Foreskin fibroblast (primary cell): ENCODE measurements at places on chromosomes 13 and 19.

DNA sequence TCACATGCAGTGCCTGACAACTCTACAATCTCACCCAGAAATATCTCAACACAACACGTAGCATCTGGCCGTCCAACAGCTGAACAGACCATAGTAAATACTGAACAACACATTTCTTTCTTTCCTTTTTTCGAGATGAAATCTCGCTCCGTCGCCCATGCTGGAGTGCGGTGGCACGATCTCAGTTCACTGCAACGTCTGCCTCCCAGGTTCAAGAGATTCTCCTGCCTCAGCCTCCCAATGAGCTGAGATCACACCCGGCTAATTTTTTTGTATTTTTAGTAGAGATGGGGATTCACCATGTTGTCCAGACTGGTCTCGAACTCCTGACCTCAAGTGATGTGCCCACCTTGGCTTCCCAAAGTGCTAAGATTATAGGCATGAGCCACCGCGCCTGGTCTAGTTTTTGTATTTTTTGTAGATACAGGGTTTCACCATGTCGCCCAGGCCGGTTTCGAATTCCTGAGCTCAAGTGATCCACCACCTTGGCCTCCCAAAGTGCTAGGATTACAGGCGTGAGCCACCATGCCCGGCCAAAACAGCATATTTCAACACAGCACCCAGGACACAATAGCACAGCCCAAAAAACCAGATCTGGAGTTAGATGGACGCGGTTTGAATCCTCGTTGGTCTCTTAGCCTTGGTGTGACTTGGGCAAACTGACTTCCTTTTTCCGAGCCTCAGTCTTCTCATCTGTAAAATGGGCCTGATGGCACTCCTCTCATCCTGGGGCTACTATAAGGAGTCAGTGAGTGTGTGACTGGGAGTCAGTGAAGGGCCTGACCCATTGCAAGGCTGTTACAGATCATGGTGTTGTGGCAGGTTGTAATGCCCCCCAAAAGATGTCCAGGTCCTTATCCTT, 22.6 kb downstream of the CYP2A6 start:
- no peak for DNase-seq

DNA sequence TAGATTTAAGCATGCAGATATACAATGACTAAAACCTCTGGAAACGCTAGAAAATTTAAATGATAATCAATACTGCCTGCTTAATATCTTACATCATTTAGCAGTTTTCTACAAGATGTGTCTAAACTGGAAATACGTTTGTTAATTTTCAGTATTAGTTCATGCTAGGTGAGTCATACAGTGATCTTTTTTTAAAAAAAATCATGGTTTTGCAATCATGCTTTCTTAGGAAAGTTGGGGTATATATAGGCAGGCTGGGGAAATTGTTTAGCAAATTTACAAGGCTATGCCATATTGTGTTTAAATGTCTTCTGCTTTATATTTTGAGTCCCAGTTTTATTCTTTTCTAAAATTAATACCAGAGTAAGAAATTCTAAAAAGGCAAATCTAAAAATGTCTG, 245.4 kb upstream of the SPRY2 start:
- DNase-seq = peak; percentile 55

- DNase-seq = peak; percentile 35
Measured at GRCh38 chr19:10544242-10544752, 593 bp downstream of the ATG4D start.

- peak; percentile 23 for DNase-seq
Measured at GRCh38 chr13:36766295-36766694, 52.7 kb upstream of the RFXAP start.

DNA sequence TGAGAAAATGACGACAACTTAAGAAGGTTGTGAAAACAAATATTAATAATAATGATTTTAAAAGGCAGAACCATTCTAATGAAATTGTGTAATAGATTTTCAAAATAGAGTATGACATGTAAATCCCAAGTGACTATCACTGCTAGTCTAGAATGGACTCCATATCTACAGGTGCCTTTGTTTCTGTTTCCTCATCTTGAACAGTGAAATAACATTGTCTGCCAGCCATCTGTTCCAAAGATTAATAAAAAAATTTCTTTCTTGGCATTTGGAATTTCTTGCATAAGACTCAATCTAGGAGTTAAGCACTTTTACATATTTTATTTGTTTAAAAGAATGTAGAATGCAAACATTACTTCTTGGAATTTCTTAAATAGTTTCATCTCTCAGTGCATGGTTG, 520.1 kb upstream of the ARGLU1 start:
- DNase-seq = no peak

DNA sequence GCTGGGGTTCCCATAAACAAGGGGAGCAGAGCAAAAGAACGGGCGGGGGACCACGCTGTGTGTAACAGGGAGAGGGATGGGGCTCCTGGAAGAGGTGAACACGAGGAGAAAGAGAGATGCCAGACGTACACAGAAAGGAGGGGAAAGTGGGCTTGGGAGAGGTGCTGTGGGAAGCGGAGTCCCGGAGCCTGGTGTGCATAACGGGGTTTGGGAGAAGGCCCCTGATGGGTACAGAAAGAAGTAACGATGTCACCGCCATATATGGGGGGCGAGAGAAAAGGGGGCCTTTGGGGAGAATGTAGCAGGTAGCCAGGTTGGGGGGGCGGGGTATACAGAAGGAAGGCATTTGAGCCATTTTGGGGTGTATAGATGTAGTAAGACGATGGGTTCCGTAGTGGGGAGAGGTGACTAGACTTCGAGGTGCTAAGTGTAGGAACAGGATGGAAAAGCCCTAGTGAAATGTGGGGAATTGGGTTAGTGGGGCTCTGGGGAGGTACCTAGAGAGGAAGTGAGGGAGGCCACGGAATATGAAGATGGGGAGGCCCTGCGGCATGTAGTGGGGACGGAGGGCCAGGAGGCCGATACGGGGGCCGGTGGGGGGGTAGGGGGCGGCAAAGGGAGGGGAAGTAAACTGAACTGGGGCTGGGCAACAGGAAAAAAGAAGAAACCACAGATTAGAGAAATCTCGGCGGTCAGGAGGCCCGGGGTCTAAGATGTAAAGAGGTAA, 787 bp downstream of the ZNF580 start:
- no peak for DNase-seq

GRCh38 chr13:31786011-31786410, 46.7 kb downstream of the RXFP2 start:
- DNase-seq = no peak

DNA sequence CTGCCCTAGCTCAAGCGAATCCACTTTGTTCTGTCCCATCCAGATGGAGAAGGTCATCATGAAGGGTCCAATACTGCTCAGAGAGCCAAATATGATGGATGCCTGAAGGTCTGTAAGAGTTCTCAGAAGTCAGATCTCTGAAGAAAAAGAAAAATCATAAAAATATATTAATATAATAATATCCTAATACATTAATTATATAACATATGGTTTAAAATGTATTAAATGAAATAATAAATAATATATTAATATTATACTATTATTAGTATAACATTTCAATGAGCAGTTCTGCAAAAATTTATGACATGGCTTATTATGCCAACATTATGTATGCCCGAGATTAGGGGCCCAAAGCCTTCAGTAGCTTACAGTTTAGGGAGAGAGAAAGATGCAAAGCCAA, 78.2 kb upstream of the GPR12 start:
- DNase-seq = no peak

DNA sequence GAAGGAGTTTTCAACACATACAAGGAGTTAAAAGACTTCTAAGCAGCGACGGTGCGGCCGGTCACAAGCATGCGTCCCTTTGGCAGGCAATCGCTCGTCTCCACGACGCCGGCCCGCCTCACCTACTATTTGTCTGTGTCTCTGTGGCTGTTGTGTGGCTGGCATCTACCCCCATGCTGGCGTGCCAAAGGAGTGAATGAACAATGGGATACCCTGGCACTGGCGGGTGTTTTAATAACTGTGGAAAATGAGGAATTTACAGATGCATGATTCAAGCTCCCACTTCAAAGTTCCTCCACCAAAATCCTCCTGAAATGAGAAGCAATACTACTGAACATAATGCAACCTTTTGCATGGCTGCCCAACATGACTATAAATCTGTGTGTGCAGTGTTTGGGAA, 176.6 kb downstream of the KLF5 start:
- DNase-seq = no peak

- no peak for DNase-seq
Measured at GRCh38 chr13:39542361-39542760, 60.6 kb downstream of the LHFPL6 start.

GRCh38 chr19:41787055-41787454, 9.3 kb upstream of the CEACAM3 start:
- no peak for DNase-seq

- no peak for DNase-seq
Measured at GRCh38 chr13:97497400-97497799, 63.4 kb downstream of the RAP2A start.

DNA sequence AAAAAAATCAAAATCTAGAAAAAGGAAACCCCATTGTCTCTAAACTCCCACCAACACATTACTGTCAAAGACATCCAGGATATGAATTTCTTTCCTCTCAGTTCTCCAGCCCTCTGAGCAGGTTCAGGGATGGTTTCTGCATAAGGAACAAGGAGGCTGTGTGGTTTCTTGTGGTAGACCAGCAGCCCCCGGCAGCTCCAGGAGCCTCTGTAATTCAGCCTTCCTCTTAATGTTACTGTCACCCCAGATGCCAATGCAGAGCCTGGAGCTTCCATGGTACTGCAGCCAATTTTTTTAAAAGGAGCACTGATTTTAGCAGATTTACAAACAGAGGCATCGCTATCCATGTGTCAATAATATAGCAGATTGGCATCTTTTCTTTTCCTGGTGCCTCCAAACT, 100.6 kb upstream of the FAM216B start:
- no peak for DNase-seq

DNA sequence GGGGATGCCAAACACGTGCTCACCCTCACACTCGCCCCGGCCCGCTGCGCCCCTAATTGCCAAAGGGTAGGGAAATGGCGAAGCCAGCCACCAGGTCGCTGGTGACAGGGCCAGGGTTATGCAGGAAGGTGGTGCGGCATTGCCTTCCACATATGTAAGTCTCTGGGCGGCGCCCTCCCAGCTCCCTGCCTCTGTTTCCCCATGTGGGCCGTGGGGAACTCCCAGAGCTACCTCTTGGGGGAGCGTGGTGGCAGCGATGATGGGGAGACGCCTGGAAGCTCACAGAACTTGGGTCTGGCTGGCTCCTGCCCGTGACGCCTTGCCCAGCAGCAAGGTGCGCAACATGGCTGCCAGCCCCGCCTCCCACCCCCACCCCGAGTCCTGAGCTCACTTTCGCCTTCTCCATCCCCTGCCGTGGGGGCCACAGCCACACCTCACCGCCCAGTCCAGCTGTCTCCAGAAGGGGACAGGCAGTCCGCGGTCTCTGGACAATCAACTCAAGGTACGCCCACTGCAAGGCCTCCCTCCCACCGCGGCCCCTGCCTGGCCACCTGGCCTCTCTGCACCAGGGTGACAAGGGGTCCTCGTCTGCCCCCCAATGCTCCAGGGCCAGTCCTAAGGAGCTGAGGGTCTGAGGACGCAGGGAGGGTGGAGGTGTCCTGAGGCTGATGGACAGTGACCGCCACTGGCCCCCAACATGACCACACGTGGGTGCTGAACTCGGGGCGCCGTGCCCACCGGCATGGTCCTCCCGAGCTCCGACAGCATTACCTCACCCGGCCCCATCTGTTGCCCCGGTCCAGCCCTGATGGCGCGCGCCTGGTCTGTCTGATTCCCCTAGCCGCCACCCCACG, 6.6 kb downstream of the C19orf25 start:
- no peak for DNase-seq

DNA sequence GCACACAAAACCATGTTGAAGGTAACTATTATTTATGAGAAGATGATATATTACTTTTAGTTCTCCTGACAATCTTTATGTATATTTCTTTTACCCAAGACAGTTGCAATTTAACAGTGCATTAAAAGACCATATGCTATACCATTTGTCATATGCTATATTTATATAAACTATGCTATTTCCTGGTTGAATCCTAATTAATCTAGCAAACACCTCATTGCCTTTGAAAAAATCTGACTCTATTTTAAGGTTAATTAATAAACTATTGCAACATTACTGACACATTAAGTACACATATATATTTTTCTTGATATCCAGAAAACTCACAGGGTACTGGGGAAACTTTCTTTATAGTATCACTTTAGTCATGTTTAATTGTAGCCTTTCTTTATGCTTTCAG, 649.4 kb upstream of the PCDH20 start:
- no peak for DNase-seq

GRCh38 chr19:31436121-31436776, 87.0 kb upstream of the TSHZ3 start:
- DNase-seq = peak; percentile 83

GRCh38 chr19:15014579-15014978, 34.7 kb upstream of the CASP14 start:
- DNase-seq = no peak

GRCh38 chr19:33799476-33799875, 2.8 kb downstream of the KCTD15 start:
- DNase-seq = no peak

DNA sequence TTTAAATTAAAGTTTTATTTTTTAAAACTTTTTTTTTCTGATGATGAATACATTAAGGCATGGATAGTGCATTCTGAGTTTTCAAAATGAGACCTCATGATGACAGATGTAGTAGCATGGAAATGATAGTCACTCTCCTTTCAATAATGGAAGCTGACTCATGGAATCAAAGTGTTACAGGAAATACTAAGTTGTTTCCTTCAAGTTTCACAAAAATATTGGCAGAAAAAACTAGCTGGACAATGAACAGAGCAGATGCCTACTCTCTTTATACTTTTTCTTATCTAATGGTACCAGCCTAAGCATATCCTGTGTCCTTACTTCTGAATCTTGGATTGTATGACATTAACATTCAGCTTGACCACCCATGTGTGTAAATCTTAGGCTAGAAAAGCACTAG, 1337.3 kb downstream of the PCDH9 start:
- DNase-seq = peak; percentile 29

- DNase-seq = peak; percentile 87
Measured at GRCh38 chr13:32212421-32212820, 102.7 kb downstream of the ZAR1L start.

- DNase-seq = no peak
Measured at GRCh38 chr19:45778010-45778661, 4.2 kb downstream of the DMPK start.

GRCh38 chr13:99564386-99564785, 63.1 kb downstream of the TM9SF2 start:
- DNase-seq = peak; percentile 36

DNA sequence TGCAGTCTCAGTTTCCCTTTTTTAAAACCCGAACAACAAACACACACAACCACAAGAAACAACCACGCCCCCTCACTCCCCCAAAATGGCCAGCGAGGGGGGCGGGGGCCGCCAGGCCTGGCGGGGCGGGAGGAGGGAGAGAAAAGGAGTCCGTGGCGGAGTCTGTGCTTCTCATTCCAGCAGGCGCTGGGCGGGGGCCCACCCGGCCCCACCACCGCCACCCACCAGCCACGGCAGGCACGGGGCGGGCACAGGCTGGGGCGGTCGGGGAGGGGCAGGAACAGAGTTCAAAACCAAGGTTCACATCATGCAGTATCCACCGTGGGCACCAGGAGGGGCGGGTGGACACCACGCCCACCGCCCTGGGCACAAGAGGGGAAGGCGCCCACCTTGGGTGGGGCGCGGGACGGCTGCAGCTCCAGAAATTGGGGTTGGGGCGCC, 12.9 kb downstream of the DPF1 start:
- peak; percentile 17 for DNase-seq
